ENCODE measurements at places on chromosomes 2 and 18.

DNA sequence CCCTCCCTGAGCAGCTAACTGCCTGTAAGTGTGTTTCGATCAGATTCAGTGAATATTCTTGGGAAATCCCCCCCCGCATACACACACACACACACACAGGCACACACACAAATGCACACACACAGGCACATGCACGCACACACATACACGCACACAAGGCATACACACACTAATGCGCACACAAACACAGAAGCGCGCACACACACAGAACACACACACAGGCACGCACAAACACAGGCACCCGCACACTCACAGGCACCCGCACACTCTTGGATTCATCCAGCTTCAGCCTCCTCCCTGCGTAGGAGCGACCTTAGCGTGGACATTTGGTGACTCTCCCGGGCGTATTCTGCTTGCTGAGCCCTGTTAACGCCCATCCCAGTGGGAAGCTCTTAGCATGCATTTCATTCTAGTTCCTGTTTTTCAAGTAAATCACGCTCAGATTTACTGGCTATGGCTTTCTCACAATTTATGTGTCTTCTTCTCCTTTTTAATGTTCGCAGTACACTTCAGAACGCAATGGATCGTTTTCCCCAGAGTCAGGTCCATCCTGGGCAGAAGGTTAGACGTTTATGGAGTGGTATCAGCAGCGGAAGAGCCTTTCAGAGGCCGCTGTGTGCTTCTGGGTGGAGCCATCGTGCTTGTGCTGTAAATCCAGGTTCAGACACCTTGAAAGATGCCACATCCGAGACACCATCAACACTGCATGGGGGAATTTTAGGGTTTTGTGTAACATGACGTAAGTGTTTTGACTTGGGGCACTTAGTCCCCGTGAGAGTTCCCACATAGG, 656.6 kb downstream of the GALR1 start:
- DNase-seq = no peak

GRCh38 chr2:228689053-228689452, 507.6 kb upstream of the SPHKAP start:
- DNase-seq = no peak

- DNase-seq = no peak
These were observed 98.2 kb upstream of the SMAD2 start for GRCh38 chr18:48028696-48029095.

GRCh38 chr2:39504790-39505335, 67.8 kb upstream of the MAP4K3 start:
- no peak for DNase-seq

DNA sequence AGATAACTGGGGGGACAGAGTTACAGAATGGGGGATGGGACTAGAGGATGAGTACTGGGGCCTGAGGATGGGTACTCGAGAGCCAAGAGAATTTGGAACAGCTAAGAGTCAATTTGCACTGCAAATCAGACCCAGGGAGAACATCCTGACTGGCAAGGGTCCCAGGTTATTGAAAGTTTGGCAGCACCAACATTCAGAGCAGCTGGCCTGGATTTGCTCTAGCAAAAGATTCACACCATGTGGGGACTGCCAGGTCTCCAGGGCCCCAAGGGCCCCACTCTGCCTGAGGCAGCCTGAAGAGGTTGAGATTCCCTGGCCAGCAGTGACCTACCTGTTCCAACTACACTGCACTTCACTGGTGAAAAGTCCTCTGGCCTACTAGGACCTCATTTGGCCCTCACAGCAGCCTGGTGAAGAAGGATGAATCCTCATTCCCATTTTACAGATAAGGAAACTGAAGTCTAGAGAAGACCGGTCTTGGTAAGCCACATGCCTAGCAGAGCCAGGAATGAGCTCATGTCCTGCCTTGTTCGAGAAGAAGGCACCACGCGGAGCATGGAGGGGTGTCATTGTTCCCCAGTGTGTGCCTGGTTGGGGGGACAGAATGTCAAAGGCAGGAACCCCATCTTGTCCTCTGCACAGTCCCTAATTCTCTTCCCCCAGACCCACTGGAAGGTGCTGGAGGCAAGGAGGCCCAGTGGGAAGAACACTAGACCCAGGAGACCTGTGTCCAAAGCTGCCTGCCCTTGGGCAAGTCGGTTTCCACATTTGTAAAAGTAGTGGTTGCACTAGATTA, 258.6 kb downstream of the TNS1 start:
- DNase-seq = no peak

DNA sequence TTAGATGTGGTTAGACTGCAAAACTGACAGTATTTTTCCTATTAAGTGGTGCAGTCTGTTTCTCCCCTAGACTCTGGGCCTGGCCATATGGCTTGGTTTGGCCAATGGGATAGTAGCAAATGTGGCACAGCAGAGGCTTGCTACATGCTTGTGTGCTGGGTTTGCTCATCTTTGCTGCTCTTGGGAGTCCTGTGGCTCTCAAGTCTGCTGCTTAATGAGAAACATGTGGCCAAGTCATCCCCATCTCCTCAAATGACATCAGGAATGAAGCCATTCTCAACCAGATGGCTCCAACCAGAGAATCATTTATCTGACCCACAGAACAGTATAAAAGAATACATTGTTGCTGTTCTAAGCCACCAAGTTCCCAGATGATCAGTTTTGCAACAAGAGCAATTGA, 57.1 kb upstream of the PAX3 start:
- DNase-seq = no peak

DNA sequence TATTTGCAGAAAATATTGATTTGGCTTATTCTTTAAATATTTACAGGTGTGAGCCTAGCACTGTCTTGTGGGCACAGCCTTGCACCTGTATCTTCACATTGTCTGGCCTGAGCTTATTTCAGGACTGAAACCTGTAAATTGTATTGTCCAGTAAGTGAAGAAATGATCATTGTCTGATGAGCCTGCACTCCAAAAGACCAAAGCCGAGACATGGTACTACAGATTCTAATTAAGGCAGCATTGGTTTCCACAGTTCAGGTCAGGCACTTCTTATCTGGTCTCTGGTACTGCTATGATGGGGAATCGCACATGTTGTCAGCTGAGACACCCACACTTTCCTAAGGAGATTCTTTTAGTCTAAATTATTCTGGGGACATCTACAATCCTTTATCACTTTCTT, 479.0 kb downstream of the TDRD15 start:
- no peak for DNase-seq

DNA sequence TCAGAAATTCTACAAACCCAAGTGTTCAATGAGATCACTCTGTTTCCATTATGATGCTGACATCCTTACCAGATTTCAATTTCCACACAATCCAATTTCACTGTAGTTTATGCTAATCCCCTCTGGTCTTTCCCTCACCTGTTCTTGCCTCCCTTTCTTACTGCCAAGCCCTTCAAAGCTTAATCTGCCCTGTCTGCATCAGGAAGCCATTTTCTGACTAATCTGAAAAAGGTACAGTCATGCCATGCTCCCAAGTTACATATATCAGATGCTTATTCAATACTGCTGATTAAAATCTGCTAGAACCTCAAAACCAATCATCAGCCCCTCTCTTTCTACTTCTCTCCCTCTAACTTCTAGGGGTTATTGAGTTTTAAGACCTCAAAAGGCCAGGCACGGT, 8.9 kb downstream of the KRTCAP3 start:
- no peak for DNase-seq

DNA sequence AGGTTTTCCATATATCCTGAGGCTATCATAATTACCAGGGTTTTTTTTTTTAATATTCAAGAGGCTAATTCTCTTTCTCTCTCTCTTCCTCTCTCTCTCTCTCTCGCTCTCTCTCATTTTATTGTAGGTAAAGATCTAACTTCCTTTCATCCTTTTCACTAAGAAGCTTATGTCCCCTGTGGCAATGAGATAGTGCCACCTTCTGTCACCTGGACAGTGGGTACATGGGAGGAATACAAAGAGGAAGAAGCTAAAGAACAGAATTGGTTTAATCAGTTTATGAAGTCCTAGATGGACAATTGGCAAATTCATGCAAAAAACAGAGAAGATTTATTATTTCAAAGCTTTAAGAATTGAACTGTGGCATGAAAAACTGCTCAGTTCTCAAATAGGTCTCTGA, 1582.3 kb upstream of the TMEFF2 start:
- DNase-seq = no peak

GRCh38 chr2:10253596-10254372, 48.9 kb upstream of the HPCAL1 start:
- no peak for DNase-seq

- no peak for DNase-seq
These were observed 115.0 kb upstream of the GLS start for GRCh38 chr2:190765386-190766173.

- DNase-seq = no peak
These were observed 79.7 kb upstream of the IGFBP5 start for GRCh38 chr2:216775043-216775453.

DNA sequence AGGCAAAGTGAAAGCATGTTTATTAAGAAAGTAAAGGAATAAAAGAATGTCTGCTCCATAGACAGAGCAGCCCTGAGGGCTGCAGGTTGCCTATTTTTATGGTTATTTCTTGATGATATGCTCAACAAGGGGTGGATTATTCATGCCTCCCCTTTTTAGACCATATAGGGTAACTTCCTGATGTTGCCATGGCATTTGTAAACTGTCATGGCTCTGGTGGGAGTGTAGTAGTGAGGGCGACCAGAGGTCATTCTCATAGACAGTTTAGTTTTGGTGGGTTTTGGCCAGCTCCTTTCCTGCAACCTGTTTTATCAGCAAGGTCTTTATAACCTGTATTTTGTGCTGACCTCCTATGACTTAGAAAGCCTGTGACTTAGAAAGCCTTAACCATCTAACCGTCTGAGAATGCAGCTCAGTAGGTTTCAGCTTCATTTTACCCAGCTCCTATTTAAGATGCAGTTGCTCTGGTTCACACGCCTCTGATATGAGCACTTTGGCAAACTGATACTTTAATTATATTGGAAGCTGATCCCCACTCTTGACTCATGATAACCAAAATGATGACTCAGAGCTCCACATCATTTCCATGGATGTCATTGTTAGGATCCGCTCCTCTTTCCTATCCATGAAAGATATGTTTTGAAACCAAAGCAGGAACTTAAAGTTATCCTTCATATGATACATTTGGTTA, 14.5 kb upstream of the ERMN start:
- no peak for DNase-seq

DNA sequence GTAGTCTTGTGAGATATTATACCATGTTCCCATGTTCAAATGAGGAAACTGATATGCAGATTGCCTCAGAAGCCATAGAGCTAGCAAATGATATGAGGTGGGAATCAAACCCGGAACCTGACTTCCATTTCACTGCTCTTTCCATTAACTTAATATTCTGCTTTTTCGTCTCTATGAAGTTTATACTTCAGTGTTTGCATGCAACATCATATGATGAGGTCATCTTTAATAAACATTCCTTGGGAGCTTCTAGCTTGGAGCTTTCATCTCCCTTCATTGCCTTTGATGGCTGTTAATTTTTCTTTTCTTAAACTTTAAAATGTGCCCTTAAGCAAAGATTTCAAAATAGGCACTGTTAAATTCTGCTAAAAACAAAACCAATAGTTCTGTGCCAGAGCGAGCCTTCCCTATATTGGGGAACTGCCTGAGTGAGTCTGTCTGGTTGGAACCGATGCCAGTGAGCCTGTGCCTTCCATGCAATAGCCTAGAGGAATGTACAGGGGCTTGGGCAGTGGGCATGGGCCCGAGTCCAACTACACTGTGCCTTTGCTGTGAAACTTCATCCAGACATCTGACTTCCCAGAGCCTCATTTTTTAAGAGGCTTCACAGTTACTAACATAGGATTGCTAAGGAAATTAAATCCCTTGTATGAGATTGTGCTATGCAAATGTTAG, 91.1 kb upstream of the TMEM200C start:
- DNase-seq = no peak

GRCh38 chr18:48085781-48086487, 155.5 kb upstream of the SMAD2 start:
- DNase-seq = no peak

- no peak for DNase-seq
These were observed 91.7 kb downstream of the SESTD1 start for GRCh38 chr2:179172894-179173293.

DNA sequence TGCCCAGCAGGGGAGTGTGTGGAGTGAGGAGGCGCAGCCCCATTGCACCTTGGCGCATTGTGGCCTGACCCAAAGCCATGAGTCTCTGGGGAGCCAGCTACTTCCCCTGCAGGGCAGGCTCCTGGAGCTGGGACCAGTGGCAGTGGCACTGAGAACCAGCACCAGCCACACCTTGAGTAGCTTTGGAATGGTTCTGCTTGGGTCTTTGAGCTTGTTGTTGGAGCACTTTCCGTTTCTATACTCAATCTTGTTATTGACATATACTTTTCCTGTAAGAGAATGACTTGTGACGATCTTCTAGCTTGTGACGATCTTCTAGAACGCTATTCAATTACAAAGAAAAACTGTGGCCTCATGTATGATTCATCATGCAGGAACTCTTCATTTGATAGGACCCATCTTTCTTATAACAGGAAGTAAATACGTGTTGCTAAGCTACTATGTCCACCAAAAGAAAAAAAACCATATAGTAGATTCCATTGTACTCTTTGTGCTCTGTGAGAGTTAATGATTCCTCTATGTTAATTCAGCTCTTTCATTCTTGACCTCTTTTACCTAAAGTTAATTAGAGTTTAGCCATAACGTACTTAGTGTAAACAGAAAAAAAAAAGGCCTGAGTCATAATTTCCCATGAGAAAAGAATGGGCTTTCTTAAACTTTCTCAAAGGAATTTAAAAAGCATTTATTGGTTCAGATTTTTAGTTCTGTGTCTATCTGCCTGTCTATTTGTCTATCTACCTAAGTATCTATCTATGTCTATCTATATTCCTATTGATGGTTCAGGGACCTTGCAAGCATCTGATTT, 113.1 kb downstream of the GATA6 start:
- DNase-seq = no peak

- DNase-seq = no peak
These were observed 225.9 kb downstream of the NEDD4L start for GRCh38 chr18:58269931-58270330.

- DNase-seq = no peak
These were observed 55.1 kb upstream of the SIX3 start for GRCh38 chr2:44886414-44886813.

DNA sequence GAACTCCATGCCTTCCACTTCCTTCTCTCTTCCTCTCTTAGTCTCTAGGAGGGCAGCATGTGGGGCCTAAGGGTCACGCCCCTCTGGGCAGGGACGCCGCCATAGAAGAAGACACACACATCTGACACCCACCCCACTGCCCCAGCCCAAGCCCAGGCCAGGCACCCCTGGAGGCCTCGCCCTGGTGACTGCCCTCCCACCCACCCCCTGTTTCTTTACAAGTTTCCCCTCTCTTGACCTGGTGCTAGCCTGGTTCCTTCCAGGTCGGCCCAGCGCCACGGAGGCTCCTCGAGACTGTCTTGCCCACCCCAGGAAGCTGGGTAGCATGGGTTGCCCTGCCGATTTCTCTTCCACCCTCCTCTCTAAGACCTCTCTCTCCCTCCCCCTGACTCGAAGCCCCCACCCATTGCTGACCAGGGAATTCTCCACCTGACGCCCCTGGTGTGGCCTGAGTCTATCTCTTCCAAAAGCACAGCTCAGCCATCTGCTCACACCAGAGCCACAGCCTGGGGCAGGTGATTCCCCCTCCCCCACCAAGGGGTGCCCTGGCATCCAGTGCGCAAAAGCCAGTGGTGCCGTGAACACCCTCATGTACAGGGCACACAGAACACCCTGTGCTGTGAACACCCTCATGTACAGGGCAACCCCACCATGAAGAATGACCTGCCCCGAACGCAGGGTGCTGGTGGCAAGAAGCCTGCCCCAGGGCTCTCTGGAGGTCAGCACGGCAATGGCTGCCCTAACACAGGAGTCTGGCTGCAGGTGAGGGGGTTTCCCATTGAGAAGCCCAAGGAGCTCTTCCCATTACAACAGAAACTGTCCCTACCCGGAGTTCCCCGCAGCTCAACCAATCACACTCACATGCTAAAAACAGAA, 13.5 kb upstream of the SALL3 start:
- DNase-seq = no peak

GRCh38 chr2:12498704-12499103, 218.0 kb upstream of the TRIB2 start:
- no peak for DNase-seq

Data from activated effector memory CD4-positive, alpha-beta T cell treated with Interleukin-2 at 50 U/mL for 16 hours (primary cell).